ENCODE measurements at places on chromosomes 16 and 17. TPM values are rescaled to one million over a fixed set of nuclear protein-coding genes. Genes with fewer than 3 reads are reported as not detected.

- no peak for DNase-seq
Observed at GRCh38 chr16:88599092-88599733, 29.0 kb downstream of the ZC3H18 start.

The MSLN gene
- total RNA-seq = not detected

DNA sequence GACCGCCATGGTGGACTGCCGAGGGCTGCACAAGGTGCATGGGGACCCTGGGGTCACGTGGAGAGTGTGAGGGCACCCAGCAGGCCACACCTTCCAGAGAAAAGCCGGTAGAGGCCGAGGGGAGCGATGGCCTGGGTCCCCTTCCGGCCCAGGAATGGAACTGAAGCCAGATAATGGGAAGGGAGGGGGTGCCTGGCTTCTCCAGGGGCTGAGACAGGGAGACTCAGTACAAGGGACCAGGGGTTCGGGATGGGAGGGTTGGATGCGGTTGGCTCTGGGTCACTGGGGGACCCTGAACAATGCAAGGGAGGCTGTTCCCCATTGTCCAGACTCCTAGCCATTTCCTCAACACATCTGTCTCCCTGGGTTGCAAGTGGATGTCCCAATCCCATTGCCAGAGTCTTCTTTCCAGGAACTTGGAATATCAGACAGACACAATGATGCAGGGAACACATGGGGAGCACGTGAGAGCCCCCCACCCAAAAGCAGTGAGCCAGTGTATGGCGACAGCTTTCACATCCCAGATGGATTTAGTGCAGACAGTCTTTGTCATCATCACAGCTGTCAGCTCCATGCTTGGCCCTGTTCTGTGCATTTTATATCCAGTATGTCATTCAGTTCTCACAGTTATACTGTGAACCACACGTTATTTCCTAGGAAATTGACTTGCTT is 23.6 kb upstream of the DNAI2 start:
- no peak for DNase-seq

GRCh38 chr17:8887834-8888703 is 20.6 kb upstream of the PIK3R6 start:
- DNase-seq = no peak

DNA sequence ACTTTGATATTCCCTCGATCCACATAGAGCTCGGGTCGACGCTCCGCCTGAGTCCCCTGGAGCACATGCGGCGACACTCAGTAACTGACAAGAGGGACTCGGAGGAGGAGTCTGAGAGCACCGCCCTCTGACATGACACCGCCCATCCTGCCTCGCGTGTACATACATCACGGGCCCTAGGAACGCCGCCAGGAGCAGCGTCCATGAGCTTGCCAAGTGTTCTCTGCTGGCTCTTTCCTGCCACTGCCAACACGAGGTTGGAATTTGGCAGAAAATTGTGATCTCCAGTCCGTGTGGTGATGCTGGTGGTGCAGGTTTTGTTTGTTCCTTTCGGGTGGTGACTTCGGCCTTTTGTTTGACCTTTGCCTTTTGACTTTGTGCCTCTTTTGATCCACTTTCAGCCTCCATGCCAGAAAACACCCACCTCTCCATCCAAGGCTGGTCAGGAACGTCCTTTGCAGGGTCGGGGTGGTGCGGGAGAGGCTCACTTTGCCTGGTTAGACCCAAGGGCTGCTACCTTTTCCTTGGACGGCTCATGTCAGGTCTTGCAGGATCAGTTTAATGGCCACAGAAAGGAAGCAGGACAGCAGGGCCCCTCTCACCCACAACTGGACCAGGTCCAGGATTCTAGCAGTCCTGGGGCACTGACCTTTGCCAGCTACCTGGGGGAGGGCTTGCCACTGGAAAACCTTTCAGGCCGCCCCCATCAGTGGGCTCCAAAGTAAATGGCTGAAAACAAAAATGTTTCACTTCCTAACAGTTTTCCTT is 27.6 kb downstream of the ELAC2 start:
- DNase-seq = no peak

The CTF1 gene
- 0.29 TPM for total RNA-seq

- no peak for DNase-seq
Observed at GRCh38 chr16:21565507-21565860, 33.9 kb upstream of the METTL9 start.

The MNT gene
- 23.4 TPM for total RNA-seq

The COPRS gene
- 33.9 TPM for total RNA-seq

- DNase-seq = peak; percentile 72
Observed at GRCh38 chr17:74210191-74211140, 2.9 kb upstream of the TTYH2 start.

GRCh38 chr17:27531469-27531961 is 75.3 kb downstream of the KSR1 start:
- DNase-seq = no peak

The AXIN2 gene
- total RNA-seq = 3.6 TPM

DNA sequence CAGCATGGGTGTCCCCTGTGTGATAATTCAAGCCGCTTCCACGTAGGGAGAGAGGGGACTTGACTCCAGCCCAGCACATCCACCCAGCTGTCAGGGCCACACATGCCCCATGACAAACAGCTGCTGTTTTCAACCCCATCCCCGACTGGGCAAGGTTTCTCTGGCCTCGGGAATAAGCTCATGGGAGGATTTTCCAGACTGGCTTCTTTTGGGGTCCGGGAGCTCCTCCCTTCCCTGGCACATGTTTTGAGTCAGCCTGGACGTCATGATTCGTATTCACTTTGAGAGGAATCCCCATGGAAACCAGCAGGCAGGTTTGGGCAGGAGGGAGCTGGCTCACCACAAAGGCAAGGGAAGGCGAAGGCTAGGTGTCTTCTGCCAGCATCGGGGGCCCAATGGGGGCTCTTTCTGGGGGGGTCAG is 156.4 kb downstream of the CMIP start:
- no peak for DNase-seq

The ALOX12B gene
- total RNA-seq = 1.5 TPM

- no peak for DNase-seq
Observed at GRCh38 chr17:8781776-8782175, 17.4 kb downstream of the MFSD6L start.

DNA sequence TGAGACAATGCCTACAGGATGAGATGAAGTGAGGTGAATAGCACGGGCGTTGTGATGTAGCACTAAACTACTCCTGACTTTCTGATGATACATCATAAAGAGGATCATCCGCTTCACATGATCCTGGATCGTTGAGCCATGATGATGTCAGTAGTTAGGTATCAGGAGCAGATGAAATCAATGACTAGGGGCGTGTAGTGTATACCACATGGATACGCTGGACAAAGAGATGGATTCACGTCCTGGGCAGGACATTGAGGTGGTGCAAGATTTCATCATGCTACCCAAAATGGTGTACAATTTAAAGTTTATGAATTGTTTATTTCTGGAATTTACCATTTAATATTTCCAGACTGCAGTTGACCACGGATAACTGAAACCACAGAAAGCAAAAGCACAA is 156.6 kb downstream of the ANKFN1 start:
- no peak for DNase-seq

- no peak for DNase-seq
Observed at GRCh38 chr16:86716649-86717048, 138.3 kb downstream of the FOXL1 start.

- no peak for DNase-seq
Observed at GRCh38 chr17:48925991-48926342, 17.8 kb downstream of the UBE2Z start.

The ADAD2 gene
- not detected for total RNA-seq

The FNDC8 gene
- total RNA-seq = not detected

GRCh38 chr17:41895617-41896016 is 23.1 kb downstream of the ACLY start:
- no peak for DNase-seq

DNA sequence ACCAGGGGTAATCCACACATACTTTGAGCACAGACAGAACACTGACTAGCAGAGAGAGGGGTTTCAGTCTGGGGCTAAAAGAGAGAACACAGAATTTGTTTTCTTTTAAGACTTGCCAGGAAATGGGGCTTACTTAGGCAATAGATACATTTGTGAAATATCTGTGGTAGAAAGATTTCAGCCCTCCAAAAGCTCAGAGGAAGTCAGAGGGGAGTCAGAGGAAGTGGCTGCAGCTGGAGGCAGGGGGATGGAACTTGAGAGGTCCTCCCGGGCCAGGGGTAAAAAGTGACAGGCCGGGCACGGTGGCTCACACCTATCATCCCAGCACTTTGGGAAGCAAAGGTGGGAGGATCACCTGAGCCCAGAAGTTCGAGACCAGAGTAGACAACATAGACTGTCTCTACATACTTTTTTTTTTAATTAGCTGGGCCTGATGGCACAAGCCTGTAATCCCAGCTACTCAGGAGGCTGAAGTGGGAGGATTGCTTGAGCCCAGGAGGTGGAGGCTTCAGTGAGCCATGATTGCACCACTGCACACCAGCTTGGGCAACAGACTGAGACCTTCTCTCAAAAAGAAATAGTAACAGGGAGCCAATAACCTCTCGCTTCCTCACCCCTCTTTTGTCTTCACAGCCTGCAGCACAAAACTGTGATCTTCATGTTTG is 49.9 kb downstream of the NLRC5 start:
- no peak for DNase-seq

DNA sequence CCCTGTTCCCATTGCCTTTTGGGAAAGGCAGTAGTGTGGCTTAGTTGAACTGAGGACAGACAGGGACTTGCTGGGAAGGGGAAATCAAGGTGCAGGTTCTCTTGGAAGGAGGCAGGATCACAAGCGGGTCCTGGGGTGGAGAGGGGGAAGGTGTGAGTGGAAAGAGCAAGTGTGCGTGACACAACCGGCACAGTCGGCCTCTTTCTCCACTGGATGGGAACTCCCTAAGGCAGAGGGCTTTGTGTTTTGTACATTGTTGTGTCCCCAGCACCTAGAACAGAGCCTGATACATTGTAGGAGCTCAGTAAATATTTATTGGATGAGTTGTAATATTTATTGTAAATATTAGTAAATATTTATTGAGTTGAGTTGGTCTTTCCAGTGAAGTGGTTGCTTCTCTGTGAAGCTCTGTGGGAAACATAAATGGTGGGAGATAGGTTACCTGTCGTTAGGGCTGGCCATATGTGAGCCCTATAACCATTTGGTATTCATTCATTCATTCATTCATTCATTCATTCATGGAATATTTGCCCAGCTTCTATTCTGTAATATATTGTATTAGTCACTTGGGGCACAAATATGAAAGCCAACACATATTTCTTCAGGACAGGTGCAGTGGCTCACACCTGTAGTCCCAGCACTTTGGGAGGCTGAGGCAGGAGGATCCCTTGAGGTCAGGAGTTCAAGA is 34.0 kb downstream of the SMARCE1 start:
- no peak for DNase-seq

The CTRB2 gene
- not detected for total RNA-seq

- DNase-seq = no peak
Observed at GRCh38 chr16:8951447-8952280, 12.0 kb downstream of the USP7 start.

- no peak for DNase-seq
Observed at GRCh38 chr17:41702712-41703111, 9.4 kb upstream of the GAST start.

- no peak for DNase-seq
Observed at GRCh38 chr16:3304370-3304769, 860 bp downstream of the TIGD7 start.

The RBFOX1 gene
- total RNA-seq = not detected

The LHX1 gene
- total RNA-seq = not detected

The FGF11 gene
- 2.6 TPM for total RNA-seq

The NPIPA1 gene
- 85.7 TPM for total RNA-seq

The KRT33A gene
- total RNA-seq = not detected

The TOP2A gene
- 283 TPM for total RNA-seq

DNA sequence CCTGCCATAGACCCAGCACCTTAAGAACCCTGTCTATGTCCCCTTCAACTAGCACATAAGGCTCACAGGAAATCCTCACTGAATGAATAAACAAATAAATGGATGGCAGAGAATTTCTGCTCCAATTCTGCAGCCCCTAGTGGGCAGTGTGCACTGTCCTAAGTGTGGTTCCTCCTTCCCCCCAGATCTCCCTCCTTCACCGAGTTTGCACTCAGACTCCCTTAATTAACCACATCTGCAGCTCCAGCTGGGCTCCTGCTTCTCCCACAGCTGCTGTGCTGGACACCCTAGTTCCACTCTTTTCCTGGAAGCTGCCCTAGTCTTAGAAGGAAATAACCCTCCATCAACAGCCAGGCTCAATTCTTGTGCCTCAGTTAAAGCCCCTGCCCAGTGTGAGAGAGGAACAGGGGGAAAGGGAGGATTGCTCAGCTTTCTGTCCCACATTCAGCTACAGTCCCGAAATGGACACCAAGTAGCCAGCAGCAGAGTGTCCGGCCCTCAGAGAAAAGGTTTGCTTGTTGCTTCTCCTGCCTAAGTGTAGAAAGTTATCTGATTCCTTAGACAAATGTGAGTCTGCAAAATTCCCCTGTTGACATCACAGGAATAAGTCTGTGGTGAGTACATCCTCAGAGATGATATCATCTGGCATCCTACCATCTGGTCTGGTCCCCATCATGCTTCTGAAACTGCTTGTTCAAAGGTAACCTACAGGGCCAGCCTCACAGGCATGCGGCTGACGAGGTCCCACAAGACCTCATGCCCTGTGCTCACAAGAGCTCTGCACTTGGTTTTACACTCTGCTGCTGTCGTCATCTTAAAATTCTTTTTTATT is 12.3 kb downstream of the LRRC3C start:
- DNase-seq = peak; percentile 31

The SLC35G6 gene
- total RNA-seq = not detected

GRCh38 chr17:54180950-54181349 is 358.2 kb downstream of the KIF2B start:
- no peak for DNase-seq

DNA sequence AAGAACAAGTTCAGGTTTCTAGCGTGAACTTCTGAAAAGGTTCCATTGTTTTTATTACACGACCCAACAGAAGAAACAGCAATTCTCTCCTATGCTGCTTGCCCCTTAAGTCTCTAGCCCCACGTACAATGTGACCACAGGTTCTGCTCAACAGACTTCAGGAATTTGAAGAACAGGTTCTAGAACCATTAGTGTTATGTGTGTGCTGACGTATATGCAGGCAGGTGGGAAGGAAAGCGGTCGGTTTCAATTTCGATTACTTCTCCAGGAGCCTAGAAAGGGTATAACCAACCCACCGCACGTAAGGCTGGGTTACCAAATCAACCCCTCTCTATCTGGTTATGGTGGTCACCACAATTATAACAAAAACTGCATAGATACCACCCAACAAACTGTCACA is 39.4 kb downstream of the XPO6 start:
- DNase-seq = no peak

GRCh38 chr17:17626151-17626805 is 34.8 kb upstream of the PEMT start:
- no peak for DNase-seq

GRCh38 chr17:7464081-7464480 is 15.3 kb downstream of the ZBTB4 start:
- no peak for DNase-seq

The NUP88 gene
- total RNA-seq = 121 TPM

DNA sequence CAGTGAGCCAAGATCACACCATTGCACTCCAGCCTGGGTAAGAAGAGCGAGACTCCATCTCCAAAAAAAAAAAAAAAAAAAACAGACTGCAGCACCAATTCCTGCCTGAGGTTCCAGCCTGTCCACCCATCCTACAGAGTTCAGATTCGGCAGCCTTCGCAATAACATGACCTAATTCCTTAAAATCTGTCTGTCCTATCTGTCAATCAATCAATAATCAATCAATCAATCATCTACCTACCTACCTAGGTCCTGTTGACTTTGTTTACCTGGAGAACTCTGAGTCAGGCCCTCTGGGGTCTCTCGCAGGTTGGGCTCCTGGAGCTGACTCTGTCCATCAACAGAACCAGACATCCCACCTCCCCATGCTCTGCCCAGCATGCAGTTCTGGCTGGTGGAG is 236.7 kb downstream of the ENGASE start:
- DNase-seq = no peak

- no peak for DNase-seq
Observed at GRCh38 chr16:16890964-16891363, 512.0 kb downstream of the NPIPA7 start.

The CACNG5 gene
- not detected for total RNA-seq
